ENCODE measurements at places on chromosomes 6 and 20.
A peak's percentile ranks its signal among the peaks of the same experiment; 100 is the strongest.

DNA sequence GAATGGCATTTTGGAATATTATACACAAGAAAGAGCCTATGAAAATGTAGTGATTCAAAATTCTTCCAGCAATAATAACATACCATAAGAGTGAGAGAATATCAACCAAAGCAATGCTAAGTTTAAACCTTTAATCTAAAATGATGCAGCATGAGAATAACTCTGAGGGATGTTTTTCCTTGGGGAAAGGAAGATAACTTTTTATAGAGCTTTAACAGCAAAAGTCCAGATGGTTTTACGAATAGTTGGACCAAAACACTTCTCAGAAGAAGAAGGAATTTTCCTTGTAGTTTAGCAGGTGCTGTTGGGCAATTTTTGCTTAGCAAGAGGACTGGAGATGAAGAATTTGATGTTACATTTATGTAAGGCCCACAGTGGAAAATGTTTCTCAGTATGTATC, 1503.2 kb downstream of the HACE1 start:
- DNase-seq = no peak

DNA sequence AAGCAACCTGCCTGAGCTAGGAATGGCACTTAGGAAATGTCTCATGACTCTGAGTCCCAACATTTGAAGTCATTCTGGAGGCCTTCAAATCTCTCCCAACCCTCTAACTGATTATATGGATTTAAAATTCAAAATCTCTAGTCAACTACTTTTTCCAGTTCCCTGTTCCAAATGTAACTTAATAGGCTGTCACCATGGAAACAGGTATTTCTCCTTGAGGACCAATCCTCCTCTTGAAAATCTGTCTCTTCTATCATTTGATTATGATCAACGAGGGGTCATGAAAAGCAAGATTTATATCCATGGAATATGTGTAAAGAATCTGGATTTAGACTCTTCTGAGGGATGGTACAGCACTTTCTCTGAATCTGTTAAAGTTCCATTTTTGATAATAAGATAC, 127.3 kb upstream of the DTNBP1 start:
- DNase-seq = no peak

- DNase-seq = peak; percentile 62
These were observed 40.4 kb upstream of the TINAG start for GRCh38 chr6:54267798-54268197.

GRCh38 chr6:38241200-38241871, 398.4 kb downstream of the BTBD9 start:
- no peak for DNase-seq

DNA sequence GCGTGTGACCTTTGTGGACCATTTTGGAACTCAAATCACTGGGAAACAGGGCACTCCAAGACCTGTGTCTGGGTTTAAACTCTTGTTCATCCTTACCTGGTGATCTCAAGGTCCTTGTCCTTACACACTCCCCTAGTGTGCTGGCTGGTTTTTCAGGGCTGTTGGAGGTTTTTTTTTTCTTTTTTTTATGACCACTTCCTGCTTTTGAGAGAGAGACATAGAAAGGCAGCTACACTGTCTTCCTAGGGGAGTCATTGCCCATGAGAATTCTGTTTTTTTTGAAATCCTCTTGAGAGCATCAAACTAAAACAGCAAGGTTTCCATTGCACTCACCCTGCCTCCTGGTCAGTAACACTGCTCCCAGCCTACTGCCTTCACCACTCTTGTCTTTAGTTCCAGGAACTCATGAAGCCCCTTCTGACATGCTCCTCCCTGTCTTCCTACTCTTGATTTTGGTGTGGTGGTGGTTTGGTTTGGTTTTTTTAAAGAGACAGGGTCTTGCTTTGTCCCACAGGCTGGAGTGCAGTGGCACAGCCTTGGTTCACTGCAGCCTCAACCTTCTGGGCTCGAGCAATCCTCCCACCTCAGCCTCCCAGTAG, 28.6 kb downstream of the PRPH2 start:
- peak; percentile 27 for DNase-seq

DNA sequence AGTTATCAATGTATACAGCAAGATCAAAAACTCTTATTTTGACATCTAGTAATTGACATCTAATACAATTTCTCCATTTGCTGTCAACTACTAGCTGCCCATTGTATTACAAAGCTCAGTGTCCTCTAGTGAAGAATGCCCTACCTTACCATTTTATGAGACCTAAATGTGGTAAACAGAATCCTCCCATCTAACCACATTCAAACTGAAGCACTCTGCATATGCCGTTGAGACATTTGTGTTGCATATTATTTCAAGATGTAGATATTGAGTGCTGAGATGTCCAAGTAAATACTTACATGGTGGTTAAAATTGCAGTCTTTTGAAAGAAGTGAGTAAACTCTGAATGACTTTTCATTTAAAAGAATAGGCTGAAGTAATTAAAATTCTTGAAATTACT, 597 bp upstream of the GLYATL3 start:
- DNase-seq = no peak

DNA sequence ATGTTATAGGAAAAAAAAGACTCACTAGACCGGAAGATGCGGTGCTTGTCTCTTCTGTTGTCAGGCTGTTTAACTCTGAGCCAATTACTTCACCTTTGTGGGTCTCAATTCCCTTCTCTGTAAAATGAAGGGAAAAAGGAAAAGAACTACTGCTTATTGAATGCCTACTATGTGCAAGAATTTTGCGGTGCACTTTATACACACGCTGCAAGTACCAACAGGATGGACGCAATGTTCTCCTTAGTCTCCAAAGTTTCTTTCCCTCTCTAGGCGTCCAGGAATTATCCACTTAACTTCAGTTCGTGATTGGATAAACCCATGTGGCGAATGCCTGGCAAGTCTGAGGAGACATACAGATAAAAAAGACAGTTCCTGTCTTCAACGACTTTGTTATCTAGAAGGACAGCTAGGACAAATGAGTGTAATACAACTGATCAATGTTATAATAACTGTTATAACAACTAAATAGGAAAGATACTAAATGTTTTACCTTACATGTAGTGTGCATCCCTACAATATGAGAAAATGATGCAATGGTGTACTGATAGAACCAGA, 69.0 kb upstream of the JARID2 start:
- DNase-seq = peak; percentile 62

DNA sequence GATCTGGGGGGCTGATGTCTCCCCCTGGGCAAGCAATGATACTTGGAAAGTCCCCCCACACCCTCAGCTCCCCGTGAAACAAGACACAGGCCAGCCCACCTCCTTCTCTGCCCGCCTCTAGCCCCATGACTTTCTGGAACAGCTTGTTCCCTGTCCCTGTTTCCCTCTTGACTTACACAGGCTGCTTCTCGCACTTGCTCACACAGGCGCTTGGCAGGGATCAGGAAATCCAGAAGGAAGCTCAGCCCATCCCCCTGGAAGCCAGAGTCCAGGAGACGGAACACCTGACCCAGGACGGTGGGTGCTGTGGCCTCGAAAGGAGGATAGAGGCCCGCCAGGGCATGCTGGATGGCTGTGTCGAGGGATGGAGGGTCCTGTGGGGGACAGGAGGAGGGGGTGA, 14.8 kb downstream of the KIAA1755 start:
- DNase-seq = no peak

DNA sequence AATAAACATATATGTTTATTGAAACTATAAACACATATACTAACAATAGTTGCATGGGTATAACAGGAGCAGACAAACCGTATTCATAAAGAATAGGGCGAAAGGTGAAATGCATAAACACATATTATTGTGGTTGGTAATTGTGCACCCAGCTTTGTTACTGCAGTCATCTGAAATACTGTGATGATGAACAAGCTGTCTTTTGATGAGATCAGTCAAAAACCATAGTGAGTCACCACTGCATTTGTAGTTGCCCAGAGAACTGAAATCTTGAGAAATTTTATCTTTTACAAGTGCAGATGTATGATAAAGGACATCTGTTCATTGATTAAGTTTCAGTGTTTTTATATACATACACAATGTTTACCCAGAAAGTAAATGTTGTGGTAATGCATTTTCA, 133.7 kb downstream of the MYO6 start:
- peak; percentile 18 for DNase-seq

- DNase-seq = no peak
These were observed 55.8 kb upstream of the SMOC2 start for GRCh38 chr6:168385037-168385759.

- no peak for DNase-seq
These were observed 51.9 kb downstream of the KCNQ2 start for GRCh38 chr20:63420359-63421093.

- DNase-seq = peak; percentile 19
These were observed 13.3 kb upstream of the ZNFX1 start for GRCh38 chr20:49291200-49291599.
